ENCODE measurements at places on chromosomes 11 and 22.
A peak's percentile ranks its signal among the peaks of the same experiment; 100 is the strongest.

GRCh38 chr11:93921695-93922468 is 71.5 kb upstream of the VSTM5 start:
- peak; percentile 21 for DNase-seq

- DNase-seq, result no peak
These were observed 31.5 kb downstream of the TRMU start for GRCh38 chr22:46366801-46367706.

DNA sequence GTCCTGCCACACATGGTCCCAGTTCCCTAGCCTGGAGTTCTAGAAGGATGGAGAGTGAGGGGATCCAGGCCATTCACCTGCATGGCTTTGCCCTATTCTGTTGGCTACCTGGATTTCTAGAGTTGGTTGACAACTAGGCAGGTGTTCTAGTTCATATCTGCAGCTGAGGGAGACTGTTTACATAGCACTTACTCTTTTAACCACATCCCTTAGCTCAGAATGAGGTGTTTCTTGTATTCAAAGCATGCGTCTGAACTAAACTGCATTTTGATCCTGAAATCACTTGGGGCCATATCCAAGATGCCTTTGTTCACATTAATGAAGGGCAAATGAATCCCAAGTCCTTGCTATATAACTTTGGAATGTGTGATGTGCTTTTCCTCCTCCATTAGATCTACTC is 60.9 kb downstream of the SYT13 start:
- DNase-seq, result no peak

GRCh38 chr11:17219016-17219415 is 11.2 kb upstream of the PIK3C2A start:
- DNase-seq, result no peak

DNA sequence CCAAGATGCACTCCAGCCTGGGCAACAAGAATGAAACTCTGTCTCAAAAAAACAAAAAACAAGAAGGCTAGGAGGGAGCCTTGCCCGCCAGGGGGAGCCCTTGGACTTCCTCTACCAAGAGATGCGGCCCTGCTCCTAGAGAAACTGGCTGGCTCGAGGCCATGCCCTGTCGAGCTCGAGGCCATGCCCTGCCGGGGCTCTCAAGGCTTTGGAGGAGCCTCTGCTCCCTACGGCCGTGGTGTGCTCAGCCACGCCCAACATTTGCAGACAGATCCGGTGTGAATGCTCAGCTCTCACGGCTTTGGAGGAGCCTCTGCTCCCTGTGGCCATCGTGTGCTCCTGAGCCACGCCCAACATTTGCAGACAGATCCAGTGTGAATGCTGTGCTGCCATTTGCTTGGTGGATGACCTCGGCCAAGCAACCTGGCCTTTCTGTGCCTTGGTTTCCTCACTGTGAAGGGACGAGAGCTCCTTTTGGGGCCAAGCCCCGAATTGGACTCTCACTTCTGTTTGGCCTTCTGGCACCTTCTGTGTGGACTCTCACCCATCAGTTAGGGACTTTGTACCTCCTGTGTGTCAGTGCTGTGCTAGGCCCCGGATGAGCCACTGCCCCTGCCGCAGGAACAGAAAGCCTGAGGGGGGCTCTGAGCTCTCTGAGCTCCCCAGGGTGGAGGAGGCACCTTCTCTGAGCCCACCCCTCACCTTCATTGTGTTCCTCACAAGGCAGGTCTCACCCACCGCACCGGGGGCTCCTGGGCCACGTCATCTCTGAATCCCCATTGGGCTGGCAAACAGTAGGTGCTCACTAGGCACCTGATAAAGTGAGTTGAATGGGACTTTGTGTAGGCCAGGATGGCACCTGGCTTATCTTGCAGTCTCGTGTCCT is 14.1 kb downstream of the C11orf24 start:
- peak; percentile 97 for DNase-seq

DNA sequence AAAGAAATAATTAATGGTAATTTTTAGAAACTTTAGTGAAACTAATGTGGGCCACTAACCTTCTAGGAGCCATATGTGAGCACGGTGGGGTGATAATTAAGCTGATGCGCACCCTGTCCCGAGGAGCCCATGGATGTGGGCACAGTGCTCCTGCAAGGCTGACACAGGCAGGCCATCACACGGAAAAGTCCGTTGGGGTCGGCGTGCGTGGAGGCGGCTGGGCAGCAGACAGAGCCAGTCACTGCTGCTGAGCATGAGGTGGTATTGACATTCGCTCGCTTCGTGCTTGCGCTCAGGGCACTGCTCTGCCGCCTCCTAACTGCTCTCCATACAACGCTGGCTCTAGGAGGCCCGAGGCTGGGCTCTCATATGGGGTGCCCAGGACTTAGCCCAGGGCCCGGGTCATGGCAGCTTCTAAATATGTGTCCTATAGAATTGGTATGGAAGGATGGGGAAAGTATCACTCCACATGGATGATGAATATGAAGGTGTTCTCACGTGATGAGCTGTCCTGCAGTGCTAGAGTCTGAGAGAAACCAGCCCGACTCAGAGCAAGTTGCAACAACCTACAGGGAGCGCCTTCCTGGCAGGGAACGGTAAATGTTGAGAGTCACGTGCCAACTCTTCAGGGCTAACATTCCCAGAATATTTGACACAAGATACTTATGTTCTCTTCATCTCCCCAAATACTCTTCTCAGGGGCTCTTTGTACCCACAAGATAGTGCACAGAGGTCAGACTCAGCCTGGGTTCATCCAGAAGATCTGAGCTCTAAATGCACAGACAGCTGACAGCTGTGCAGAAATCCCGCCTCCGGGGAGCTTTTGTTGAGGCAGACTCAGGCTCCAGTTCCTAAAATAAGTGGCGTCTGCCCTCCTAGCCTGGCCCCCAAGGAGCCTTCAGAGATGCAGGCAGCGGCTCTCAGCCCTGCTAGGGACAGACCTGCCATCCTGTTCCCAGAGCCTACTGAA is 50.6 kb upstream of the ARFGAP3 start:
- DNase-seq, result no peak

GRCh38 chr11:21877151-21877550 is 315.7 kb upstream of the ANO5 start:
- no peak for DNase-seq

- no peak for DNase-seq
These were observed 22.9 kb upstream of the RFPL3 start for GRCh38 chr22:32334660-32335365.

GRCh38 chr11:74532501-74533246 is 39.1 kb upstream of the LIPT2 start:
- DNase-seq, result no peak

DNA sequence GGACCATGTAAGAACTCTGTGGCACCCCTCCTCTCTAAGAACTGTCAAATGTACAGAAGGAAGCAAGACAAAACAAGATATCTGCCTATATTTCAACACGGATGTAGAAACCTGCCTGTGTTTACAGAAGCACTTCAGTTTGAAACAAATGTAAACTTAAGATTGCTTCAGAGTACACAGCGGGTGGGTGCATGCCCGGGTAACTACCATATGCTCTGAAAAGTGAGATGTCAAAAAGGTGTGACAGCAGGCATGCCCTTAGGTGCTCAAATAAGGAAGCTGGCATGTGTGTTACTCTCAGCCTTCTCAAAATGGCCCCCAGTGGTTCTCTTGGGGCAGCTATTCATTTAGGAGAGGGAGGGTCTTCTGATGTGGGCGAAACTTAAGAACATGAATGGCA is 5.2 kb downstream of the ACP2 start:
- DNase-seq, result no peak

DNA sequence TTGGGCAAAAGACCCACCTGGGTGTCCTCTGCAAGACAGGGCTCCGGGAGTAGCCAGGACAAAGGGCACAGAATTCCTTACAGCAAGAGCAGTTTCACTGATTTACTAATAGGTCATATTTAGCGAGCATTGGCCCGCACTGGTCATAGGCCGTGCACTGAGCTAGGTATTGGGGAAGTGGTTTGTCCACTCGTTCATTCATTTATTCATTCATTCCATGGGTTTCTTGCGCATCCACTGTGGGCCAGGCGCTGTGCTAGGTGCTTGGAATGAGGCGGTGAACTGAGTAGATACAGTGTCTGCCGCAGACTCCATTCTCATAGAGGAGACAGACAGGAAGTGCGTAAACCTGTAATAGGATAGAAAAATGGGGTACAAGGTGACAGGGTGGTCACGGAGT is 13.2 kb upstream of the LINC01488 start:
- DNase-seq, result no peak

GRCh38 chr22:24516301-24516737 is 21.2 kb downstream of the UPB1 start:
- DNase-seq, result no peak

GRCh38 chr22:40237788-40238424 is 60.2 kb downstream of the TNRC6B start:
- peak; percentile 37 for DNase-seq

DNA sequence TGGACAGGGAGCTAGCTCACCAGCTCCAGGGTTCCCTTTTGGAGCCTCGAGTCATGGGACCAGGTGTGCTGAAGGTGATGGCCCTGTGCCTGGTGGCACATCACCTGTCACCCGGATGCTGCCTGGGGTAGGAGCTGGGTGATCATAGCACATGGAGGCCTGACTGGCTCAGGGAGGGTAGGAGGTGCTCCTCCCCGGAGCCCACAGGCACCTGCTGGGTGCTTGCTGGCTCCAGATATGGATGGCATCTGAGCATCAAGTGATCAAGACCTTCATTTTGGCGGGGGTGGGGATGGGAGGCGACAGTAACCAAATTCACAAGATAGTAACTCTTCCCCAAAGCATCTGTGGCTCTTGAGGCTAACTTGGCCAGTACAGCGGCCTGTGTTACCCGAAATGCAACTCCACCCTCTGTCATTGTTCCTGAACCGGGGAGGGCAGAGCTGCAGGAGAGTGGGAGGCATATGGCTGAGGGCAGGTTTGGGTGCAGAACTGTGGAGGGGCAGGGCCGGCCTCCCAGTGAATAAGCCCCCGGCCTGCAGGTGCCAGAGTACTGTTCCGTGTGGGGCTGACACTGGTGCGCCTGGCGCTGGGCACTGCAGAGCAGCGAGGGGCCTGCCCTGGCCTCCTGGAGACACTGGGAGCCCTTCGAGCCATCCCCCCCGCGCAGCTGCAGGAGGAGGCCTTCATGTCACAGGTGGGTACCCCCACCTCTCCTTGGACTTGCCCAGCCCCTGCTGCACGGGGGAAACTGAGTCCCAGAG is 4.7 kb downstream of the TBC1D10C start:
- DNase-seq, result peak; percentile 46

DNA sequence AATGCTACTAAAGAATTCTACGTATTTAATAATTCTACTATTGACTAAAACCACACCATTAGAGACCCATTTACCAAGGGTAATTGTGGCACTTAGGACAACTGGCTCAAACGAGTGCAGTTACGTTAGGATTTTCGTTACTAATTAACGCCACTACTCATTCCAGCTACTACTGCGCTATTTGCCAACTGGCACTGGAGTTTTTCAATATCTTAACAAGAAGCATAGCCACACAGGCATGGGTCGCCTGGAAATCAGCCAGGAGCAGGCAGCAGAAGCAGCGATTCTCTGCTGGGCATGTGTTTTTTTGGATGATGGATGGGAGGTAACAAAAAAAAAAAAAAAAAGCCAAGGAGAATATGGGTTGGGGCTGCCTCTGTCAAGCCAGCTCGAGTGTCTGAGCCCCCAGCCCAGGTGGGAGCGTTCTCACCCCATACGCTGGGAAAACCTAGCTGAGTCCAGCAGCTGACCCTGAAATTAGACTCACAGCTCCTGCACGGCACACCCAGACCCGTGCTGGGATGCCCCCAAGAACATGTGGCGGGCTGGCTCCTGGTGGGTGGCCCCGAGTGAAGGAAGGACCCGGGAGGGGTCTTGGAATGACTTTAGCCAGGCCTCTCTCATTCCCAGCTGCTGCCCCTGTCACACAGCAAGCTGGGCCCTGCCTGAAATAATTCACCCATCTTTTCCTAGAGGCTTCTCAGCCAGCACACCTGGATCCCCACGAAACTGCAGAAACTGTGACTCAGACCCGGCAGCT is 214.0 kb downstream of the BRD1 start:
- no peak for DNase-seq

DNA sequence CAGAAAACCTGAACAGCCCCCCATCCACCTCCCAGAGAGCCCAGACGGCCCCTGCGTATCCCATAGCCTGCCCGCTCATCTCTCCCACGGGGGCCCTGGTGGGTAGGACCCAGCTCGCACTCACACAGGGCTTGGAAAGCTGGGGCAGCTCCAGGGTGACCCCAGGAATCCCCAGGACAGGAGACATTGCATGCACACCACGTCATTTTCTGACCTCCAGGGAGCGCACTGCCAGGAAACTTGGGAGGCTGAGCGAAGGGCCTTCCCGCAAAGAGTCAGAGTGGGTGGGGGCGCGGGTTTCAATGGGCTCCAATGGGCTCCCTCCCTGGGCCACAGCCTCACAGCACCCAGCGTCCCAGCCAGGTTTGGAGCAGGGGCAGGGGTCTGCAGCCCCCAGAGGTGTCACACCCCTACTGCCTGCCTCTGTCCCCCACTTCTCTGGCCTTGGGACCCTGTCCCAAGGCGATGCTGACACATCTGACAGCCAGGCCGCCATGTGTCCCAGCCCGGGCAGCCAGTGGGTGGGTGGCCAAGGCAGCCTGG is 8.2 kb upstream of the SYT8 start:
- DNase-seq, result no peak

GRCh38 chr22:23251445-23252093 is 71.3 kb downstream of the BCR start:
- DNase-seq, result peak; percentile 44

DNA sequence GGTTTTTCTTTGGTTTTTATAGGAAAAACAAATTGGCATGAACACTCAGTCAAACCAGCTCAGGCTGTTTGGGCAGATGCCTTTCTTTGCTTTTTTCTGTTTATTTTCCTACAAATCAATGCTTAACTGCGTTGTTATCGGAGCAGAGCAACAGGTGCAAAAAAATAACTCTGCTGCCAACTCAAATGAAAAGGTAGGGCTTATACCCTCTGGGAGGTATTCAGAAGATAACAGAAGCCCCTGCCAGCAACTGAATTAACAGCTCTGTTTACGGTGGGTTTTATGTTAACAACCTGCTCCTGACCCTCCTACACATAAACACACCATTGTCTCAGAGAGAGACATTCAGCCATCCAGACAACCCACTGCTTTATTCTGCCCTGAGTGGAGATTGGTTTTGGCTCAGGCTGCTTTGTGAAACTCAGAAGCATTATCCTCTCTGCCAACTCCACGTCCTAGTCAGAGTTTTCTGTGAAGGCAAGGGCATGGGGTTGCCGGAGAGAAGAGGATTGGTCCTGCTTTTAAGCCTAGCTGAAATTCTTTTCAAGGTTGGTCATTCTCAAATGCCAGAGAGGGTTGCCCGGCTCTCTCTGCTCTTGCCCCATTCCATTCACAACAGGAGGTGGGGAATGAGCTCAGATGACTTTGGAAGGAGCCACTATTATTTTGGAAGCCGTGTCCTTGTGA is 11.4 kb downstream of the EHF start:
- DNase-seq, result no peak
